ENCODE measurements at places on chromosomes 13 and 19.

DNA sequence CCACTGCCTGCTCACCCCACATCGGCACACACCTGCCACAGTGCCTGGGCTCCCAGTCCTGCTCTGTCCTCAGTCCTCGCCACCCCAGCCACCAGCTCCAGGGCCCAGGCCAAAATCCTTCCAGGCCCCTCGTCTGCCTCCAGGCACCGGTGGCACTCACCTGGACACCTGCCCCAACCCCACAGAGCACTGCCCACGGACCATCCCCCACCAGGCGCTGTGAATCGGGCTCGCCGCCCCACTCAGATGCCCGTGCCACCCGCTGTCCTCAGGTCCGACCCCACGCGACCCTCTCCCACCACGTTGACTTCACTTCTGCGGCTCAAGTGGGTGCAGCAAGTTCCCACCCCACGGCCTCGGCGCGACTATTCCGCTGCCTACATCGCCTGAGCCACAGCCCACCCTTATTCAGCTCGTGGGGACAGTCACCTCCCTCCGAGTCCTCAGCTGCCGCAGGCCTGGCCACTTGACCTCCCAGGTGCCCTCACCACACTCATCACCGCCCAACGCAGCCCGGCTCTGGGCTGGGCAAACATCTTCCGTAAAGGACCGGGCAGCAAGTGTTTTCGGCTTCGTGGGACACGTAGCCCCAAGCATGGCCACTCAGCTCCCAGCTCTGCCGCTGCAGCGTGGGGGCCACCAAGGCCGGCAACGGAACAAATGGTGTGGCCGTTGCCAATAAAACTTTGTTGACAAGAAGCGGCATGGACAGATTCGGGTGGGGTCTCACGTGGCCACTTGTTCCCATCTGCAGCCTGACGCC is 5.7 kb downstream of the PIP5K1C start:
- DNase-seq: no peak

DNA sequence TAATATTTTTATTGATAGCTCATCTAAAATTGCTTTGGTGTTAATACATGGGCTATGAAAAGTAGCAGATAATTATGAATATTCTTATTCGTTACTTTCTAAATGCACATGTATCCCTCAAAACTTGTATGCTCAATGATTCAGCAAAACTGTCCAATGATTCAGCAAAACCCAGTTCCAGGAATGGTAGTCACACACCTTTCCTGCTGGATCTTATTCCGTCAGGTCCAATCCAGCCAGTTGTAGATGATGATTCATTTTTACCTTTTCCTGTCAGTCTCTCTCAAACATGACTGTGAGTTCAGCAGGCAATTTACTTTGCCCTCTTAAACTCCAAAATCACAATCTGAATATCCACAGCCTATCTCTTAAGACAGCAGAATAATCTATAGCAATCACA is 1082.6 kb downstream of the EFNB2 start:
- no peak for DNase-seq

DNA sequence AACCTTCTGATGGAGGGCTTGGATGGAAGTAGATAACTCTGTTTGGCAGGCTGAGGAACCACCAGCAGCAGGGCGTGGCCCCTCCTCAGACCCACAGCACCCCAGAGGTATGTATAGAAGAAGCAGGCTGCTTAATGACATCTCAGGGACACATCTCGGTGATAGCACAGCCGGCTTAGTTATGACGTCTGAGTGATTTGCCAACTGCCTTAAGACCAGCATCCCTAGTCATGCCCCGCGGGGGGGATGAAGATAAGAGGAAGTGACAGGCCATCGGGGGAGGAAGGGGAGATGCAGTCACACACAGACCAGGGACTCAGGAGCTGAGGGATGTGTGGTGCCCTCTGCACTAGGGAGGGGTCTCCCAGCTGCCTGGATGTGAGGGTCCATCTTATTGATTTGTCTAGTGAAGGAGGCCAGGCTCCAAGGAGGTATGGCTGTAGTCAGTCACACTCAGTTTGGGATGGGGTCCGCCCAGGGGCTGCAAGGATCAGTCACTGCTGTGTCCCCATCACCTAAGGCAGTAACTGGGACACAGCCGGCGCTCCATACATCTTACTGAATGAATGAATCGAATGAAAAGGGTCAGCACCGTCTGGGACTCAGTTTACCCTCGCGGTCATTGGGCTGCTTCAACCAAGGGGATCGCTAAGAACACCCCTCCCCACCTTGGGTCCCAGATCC is 19.2 kb upstream of the ERCC1 start:
- no peak for DNase-seq

GRCh38 chr19:40524133-40524549 is 52.5 kb upstream of the SHKBP1 start:
- no peak for DNase-seq

GRCh38 chr19:19752760-19753403 is 20.0 kb upstream of the ZNF14 start:
- no peak for DNase-seq

GRCh38 chr19:5823579-5824281 is 15.8 kb downstream of the FUT6 start:
- no peak for DNase-seq

- no peak for DNase-seq
These were observed 96.5 kb downstream of the DHRS12 start for GRCh38 chr13:51707461-51707860.

DNA sequence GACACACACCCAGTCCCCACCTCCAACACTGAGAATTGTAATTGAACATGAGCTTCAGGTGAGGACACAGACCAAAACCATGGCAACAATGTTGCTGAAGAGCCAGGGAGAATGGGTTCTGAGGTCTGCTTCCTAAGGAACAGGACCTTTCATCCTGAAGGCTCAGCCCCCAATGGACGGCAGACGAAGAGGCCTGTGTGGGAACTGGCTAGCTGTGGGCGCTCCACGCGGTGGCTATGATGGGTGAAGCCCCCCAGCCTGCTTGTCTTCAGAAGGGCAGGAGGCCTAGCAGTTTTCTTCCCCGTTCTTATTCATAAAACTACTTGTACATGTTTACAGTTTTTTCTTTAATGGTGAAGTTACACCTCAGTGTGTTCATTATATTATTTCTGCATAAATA is 136.1 kb upstream of the SPACA7 start:
- DNase-seq: no peak
